ENCODE measurements at places on chromosomes 2 and 18.

DNA sequence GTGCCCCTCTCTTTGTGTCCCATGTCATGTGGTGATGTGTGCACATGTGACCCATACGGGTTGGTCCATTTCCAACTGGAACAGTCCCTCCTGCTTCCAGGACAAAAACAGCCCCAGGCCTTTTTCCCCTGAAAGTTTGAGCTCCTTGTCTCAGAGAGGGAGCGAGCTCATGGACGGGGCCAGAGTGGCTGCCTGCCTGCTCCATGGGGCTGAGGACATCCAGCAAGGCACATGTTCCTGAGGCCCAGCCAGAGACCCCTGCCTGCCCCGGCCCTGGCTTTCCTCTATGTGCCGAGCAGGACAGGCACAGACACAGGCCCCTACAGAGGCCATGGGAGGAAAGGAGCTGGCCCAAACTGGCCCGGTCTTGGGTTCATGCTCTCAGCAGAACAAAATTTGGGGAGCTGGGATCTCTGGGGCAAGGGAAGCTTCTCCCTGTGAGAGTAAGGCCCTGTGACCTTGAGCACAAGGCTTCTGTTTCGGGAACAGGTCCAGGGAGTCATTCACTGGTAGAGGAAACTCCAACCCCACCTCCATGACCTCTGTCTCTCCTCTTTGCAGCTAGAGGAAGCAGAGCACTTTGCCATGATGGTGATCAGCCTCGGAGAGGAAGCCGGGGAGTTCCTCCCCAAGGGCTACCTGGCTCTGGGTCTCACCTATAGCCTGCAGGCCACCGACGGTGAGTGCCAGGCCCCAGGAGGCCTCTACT is 105.8 kb upstream of the MCFD2 start:
- DNase-seq: no peak

GRCh38 chr18:78920456-78921138 is 59.0 kb upstream of the SALL3 start:
- no peak for DNase-seq

DNA sequence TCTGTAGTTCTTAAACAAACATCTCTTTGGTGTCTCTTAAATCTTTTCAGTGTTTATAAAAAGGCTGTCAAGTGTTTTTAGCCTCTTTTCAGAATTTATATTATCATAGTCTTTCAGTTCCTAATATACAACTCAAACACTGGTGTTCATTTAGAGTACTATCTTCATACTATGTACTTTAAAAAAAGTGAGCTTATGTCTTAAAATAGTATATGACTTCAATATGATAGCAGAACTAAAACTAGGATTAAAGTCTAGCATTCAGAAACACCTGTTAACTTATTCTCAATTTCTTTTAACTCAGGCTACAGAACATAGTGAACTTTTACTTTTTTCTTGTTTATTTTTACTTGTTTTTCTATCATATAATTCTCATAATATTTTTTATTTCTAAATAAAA is 14.7 kb upstream of the IKZF2 start:
- DNase-seq: no peak

DNA sequence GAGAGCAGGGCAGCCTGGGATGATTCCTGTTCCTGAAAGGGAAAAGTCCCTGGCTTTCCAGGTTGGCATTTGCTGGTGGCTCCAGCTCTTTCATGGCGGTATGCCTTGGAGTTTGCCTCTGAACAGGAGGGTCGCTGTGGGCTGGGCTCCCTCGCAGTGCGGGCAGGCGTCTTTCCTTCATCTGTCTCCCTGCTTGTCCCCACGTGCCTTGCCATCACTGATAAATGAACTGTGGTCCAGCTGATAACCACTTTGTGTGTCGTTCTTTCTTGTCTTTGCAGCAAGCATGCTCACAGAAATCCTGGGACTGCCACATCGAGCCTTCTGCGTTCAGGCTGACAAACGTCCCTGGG is 35.3 kb downstream of the SMIM21 start:
- no peak for DNase-seq

DNA sequence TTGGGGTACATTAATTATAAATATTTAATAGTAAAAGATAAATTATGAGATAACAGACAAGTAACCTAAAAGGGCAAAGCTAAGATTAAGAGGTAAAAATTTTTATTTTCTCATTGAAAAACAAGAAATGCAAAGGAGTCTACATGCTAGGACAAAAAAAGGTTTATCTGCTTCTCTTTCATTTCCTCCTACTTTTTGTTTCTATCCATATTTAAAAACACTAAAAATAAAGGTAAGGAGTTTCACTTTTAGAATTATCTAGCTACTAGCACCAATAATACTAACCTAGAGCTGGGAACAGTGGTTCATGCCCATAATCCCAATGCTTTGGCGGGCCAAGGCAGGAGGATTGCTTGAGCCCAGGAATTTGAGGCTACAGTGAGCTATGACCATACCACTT is 1551.7 kb upstream of the SLC39A10 start:
- no peak for DNase-seq

DNA sequence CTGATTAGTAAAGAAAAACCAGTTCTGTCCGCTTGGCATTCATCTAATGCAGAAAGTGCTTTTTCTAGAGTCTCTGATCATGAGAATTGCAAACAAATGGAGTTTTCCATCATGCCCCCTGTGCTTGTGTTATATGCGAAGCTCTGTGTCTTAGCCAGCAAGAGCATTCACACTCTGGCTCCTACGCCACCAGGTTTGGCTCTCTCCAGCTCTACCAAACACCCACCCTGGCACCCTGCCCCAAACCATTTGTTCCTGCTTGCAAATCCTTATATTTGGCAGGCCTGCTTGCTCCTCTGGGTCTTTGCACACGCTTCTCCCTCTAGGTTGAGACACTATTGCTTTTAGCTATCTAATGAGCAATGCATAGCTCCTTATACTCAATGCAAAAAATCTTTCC is 204.1 kb upstream of the CYRIA start:
- no peak for DNase-seq

DNA sequence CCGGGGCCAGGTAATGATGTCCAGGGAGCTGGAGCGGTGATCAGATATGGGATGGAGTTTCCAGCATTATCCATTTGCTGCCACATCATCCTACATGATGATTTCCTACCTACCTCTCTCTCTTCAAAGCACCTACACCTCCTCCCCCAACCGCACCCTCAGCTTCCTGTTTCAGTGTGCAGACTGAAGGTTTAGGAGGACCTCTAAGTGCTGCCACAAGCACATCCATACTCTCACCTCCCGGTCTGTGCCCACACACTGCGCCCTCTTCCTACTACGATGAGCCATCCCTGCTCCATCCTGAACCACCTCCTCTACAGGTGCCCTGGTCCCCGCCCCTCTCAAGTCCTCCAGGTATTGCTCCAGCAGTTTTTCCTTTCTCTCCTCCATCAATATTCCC is 123.7 kb downstream of the ALPK2 start:
- no peak for DNase-seq

GRCh38 chr2:177628831-177629230 is 236.3 kb downstream of the AGPS start:
- no peak for DNase-seq

GRCh38 chr2:27552941-27553340 is 29.9 kb upstream of the ZNF512 start:
- DNase-seq: no peak

DNA sequence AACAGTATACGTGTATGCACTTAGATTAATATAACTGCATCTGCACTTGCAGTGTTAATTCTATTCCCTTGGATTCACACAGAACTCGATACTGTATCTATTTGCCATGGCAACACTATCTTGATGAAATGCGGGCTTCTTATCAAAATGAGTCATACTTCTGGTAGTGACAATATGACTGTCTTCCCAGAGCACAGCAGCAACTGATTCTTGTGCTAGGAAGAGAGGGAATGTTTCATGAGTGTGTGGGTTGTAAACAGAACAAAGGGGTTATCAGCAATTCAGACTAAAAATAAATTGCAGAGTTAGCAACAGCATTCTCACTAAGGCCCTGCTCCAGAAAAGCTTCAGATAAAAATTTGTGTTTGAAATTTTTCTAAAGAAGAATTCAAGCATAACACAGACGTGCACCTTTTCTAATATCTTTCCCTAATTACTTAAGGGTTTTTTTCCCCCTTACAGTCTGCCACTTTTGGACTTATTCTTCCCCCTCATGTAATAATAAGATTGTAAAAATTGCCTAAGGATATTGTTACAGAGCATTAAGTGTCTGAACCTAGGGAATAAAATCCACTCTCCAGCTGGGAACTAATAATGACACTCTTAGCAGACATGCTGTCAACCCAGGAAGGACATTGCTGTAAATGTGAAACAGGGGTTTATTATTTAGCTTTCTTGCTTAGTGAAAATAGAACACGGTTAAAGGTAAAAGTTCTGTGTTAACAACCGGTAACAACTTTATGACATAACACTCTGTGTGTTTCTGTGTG is 99.9 kb upstream of the SLC38A11 start:
- peak; percentile 66 for DNase-seq

- no peak for DNase-seq
These were observed 130.4 kb upstream of the ZFP36L2 start for GRCh38 chr2:43356774-43357173.

DNA sequence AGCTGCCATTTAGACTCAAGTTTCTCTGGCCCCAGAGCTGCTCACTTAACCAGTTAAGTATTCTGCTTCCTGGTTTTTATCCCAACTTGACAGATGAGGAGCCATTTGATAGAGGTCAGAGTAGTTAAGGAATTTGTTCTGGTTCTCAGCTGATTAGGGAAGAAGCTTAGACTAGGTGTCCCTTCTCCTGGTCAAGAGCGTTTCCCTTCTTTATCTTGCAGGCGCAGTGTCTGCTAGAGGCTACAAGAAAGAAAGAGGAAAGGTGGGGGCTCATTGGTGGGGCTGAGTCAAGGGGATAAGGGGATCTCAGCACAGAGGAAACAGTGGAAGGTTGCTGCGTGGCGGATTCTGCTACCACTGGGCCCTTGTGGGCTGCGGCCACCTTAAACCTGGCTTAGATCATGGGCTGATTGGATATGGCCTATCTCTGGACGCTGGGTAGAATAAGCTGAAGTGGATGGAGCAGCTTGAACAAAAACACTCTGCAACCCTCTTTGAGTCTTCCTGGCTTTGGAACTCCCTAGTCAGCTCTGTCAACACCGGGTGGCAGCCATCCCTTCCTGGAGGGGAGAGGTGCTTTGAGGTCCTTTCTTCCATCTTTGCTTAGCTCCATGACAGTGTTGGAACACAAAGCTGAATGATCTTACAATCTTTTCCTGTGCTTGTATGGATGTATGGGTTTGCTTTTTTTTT is 70.8 kb downstream of the QPCT start:
- DNase-seq: no peak

GRCh38 chr2:42706836-42707235 is 57.1 kb downstream of the OXER1 start:
- no peak for DNase-seq

- DNase-seq: no peak
These were observed 68.5 kb downstream of the CTIF start for GRCh38 chr18:48607056-48607984.

DNA sequence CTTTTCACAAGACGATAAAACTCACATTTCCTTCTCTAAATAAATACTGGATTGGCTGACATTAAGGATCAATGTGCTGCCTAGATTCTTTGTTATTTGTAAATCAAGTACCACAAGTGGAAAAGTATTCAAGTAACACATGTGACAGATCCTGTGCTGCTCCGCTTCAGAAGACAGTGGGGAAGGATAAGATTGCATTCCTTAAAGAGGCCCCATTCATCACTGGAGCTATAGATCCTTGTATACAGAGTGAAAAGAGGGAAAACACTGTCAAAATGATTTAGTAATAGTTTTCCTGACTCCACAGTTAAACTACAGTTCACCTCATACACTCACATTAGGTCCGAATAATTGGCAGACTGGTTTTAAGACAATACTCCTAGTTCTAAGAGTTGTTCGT is 108.0 kb upstream of the CSRNP3 start:
- DNase-seq: no peak

- DNase-seq: no peak
These were observed 41.8 kb upstream of the FOSL2 start for GRCh38 chr2:28350791-28351285.

DNA sequence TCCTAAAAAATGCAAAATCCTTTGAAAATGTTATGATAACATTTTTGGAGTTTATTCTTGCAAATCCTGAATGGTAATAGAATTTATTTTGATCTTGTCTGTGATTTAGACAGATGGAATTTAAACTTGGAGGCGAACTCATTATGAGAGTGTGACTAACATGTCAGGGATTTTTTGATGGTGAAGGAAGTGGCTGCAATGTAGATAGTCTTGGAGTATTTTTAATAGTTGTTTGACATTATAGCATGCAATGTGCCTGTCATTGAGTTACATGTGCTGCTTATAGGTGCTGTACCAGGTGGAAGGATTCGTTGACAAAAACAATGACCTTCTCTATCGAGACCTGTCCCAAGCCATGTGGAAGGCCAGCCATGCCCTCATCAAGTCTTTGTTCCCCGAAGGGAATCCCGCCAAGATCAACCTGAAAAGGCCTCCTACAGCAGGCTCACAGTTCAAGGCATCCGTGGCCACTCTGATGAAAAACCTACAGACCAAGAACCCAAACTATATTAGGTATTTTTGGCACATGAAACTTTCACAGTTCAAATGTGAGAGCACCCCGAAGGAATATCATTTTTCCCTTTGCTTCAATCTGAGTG is 141.8 kb downstream of the MYO1B start:
- no peak for DNase-seq

DNA sequence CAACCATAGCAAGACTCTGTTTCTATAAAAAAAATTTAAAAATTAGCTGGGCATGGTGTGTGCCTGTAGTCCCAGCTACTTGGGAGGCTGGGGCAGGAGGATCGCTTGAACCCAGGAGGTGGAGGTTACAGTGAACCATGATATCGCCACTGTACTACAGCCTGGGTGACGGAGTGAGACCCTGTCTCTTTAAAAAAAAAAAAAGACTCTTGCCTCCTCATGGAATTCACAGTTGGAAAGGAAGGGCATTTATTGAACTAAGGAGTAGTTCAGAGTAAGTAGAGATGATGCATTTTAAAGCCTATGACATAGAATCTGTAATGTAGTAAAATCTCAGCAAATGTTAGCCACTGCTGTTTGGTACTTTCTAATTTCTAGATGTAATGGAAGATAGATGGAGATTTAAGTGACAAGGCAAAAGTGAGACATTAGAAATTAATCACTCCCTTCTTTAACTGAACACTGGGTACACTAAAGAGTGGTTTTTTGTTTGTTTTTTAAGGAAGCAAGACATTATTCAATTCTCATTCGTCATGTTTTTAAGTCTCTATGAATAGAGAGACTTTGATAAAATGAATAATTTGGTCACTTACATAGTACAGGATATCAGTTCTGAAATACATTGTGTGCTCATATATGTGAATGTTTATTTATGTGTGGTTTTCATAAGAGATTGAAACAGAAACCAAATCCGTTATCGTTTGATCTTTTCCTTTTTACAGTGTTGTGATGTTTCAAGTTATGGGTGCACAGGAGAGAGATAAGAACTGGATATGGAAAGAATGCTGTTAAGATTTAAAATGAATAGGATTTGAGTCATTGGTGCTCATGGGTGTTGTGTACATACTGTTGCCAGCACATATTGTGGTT is 186.1 kb upstream of the STON1 start:
- no peak for DNase-seq

DNA sequence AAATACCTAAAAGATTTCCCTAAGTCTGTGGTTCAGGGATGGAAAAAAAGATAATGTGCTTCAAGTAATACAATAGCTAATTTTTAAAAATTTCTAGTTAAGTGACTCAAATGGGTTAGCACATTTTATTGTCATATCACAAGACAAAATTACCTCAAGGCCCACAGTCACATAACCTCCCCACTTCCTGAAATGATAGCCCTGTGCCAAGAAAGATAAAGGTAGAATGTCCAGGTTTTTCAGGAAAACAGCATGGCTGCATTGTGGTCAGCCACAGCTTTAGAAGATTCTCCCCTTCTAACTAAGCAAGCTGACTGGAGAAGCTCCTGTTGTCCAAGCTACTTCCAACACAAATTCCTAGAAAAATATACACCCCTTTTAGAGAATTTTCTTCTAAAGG is 127.1 kb upstream of the SLC35G4 start:
- DNase-seq: no peak
